ENCODE measurements at places on chromosomes 4 and X. TPM values are rescaled to one million over a fixed set of nuclear protein-coding genes. Genes with fewer than 3 reads are reported as not detected.

The COL4A6 gene
- total RNA-seq = 0.08 TPM

The GPR173 gene
- 3.3 TPM for total RNA-seq

The VSIG4 gene
- total RNA-seq = not detected

The MAP9 gene
- total RNA-seq = 5.7 TPM

The USP17L29 gene
- not detected for total RNA-seq

The ANAPC10 gene
- total RNA-seq = 31.7 TPM

The IL2 gene
- total RNA-seq = not detected

The RBM46 gene
- not detected for total RNA-seq

The CLCN4 gene
- total RNA-seq = 0.03 TPM

The SFRP2 gene
- not detected for total RNA-seq

The XPNPEP2 gene
- total RNA-seq = not detected

All from HT1080 (cell line).